Cardiac fibroblast (primary cell): ENCODE measurements at places on chromosomes 16 and 17.

DNA sequence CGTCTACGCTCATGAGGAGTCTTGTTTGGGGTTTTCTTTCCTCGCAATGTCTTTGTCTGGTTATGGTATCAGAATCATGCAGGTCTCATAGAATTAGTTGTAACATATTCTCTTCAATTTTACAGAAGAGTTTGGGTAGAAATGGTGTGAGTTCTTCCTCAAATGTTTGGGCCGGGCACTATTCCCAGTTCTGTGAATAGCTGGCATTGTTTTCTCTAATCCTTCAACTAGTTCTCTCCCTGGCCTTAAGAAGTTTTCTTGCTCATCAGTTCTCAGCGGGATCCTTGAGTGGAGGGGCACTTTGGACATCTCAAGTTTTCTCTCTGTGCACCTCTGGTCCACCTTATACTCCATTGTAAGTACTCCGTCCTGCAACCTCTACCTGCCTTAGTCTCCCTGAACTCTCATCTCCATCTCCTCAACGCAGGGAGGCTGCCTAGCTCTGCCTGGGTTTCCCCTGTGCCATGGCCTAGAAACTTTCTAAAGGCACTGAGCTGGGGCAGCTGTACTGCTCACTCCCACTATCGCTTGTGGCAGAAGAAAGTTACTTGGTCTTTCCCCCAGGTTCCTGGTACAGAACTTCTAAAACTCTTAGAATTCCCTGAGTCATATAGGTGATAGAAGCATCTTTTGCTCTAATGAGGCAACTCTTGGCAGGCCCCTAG lies 16.9 kb downstream of the NSMCE1 start:
- DNase-seq = no peak

- DNase-seq = peak; percentile 74
Measured at GRCh38 chr16:66511602-66512271, 38.2 kb downstream of the TK2 start.

- peak; percentile 47 for DNase-seq
Measured at GRCh38 chr17:18187821-18188761, 4.5 kb downstream of the ALKBH5 start.

- DNase-seq = no peak
Measured at GRCh38 chr16:53849994-53850393, 146.0 kb downstream of the FTO start.

GRCh38 chr16:14436401-14436955 lies 193.6 kb downstream of the PARN start:
- no peak for DNase-seq

DNA sequence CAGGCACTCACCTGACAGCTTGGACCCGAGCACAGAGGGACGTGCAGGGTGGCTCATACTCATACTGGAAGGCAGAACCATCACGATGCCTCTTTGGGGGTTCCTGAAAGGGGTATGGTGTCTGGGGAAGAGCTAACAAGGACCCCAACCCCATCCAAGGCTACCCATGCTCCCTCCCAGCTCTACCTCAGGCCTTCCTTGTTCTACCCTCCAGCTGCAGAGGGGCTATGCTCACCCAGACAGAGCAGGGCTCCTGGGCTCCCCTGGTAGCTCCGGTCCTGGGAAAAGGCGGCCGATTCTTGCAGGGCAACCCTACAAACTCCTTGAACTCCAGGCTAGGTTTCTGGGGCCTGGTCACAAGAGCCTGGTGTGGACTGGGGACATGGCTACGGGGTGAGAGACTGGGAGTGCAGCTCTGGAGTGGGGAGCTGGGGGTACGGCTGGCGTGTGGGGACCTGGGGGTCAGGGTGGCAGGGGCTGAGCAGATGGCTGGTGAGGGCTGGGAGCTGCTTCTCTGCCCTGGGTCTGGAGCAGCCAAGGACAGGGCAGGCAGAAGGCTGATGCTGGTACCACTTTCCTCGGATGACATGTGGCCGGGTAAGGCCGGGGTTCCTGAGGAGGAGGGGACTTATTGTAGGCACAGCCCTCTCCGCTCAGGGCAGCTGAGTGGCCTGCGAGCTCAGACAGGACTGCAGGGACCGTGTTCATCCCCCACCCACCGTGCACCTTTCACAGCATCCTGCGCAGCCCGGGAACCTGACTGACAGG lies 2.1 kb downstream of the ACD start:
- no peak for DNase-seq

GRCh38 chr17:56158344-56158743 lies 5.1 kb downstream of the ANKFN1 start:
- DNase-seq = no peak

DNA sequence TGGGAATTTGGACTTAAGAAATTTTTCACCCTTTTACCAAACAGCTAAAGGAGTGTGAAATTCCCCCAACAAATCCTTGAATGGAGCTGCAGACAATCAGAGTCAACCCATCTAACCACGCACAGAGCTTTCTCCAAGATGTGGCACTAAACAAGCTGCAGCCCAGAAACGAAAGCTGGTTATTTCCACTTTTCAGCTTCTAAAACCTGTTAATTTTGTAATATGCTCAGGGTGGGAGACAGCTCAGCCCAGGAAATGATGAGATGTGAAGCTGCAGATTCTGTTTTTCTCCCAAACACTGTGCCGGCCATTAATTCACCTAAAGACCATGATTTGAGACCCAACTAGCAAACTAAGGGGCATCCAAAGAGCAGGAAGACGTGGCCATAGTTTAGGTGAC lies 33.2 kb upstream of the ABR start:
- no peak for DNase-seq

DNA sequence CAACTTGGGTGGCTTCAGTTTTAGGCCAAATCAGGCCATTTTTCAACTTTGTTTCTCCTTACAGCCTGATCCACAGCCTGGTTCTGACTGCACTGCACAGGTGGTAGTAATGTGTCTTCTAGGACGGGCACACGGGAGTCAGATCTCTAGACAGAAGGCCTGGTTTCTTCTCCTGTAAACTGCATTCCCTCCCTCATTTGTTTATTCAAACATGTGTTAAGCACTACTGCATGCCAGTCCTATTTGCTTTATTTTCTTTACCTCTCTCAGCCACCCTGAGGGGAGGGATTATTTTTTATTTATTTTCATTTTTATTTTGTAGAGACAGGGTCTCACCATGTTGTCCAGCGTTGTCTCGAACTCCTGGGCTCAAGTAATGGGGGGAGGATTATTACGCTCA lies 6.3 kb upstream of the KSR1 start:
- no peak for DNase-seq

- DNase-seq = peak; percentile 26
Measured at GRCh38 chr17:30422171-30422570, 43.4 kb downstream of the CPD start.

DNA sequence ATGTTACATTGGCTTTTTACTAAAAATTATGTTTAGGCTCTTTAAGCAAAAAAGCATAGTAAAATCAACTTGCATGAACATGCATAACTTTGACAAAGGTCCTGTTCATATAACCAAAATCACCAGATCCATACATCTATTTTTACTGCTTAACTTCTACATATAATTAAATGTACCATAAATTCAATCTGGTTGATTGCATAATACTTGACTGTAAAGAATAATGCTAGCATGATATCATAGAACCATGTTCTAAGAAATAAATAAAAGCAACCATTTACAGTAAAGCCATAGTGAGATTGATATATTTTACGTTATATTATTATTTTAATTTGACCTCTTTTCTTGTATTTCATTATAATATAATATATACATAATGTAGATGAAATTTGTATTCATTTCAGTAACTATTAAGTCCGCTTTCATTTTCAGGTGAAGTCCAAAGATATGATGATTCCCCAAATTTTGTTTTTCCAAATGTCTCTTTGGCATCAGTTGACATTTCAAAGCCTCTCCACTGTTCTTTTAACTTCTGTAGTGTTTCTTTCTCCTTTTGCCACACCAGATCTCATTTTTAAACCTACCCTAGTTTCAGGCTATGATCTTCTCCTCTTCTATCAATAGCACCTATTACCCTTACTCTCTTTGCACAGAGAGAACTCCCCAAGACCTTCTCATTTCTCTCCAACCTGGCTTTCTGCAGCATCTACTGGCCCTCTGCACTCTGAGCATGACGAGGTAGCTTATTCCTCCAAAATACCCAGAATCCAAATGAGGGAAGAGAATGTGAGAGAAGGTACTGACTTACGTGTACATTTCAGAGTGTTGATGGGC lies 1.8 kb downstream of the APOH start:
- no peak for DNase-seq

- peak; percentile 17 for DNase-seq
Measured at GRCh38 chr17:30524847-30525246, 47.6 kb downstream of the GOSR1 start.

- no peak for DNase-seq
Measured at GRCh38 chr16:68035227-68035626, 12.1 kb downstream of the DUS2 start.

DNA sequence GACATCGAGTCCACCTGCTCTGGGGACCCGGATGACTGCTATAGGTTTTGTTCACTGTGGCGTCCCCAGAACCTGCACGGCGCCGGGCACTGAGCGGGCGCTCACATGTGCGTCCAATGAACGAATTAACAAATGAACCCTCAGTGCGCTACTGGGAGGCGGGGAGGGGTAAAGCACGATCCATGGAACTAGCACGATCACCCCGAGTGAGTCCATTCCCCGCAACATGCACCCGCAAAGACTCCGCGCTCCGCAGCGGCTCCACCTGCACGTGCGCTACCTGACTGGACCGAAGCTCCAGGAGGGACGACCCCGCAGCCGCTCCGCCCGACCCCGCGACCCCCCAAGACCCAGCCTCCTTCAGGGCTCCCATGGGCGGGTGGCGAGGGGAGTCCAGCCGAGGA lies 491 bp downstream of the TRAP1 start:
- DNase-seq = no peak
